ENCODE measurements at places on chromosomes 7 and 10.

GRCh38 chr7:10412422-10413019 is 561.2 kb upstream of the PHF14 start:
- peak; percentile 2 for DNase-seq

DNA sequence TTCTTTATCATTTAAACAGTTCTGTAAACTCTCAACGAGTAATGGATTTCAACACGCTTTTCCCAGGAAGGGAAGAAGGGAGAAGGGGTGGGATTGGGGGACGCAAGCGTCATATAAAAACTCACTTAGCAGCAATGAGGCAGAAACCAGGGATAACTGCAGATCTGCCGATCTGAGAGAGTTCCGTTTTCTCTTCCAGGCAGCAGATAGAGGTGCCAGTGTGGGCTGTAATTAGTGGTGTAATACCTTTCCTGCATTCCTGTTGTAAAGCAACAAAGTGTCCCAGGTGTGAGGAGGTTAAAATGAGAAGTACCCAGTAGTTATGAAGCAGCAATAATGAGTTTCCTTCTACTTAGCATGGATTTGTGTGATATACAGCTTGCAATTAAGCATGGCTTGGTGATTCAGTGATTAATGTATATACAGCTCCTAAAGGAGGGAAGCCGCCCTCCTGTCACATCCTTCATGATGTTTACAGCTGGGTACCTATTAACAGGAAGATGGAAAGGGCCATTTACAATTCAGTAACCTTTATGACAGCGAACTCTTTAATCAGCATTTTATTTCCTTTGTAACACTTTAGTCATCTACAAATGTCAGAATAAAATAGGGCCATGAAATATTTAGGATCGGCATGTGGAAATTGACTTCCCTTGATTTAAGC is 271.9 kb downstream of the LRMDA start:
- DNase-seq = no peak

- no peak for DNase-seq
Observed at GRCh38 chr7:151730591-151730990, 146.3 kb downstream of the PRKAG2 start.

- no peak for DNase-seq
Observed at GRCh38 chr10:58712141-58712540, 199.5 kb downstream of the BICC1 start.

DNA sequence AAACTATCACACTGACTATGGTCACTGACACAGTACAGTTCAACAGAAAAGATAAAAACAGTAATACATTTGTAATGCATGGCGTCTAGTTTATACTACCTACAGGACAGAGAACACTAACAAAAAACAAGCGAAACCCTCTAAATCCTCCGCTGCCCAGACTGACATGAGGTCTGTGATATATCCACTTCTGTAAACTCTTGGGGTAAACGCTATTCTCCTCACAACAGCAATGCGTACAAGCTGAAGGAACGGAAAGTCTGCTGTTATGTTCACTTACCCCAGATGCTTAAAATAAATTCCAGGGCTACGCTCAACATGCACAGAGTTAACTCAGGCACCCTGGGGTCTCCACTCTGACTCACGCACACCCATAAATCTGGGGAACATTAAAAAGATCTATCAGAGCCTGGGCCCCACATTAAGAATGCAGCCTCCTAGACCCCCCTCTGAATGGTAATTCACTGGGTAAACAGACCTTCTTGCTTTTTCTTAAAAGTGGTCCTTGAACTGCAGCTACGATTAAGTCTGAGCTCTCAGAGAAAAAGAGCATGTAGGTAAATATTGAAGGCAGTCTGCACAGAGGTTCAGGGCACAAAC is 105.6 kb downstream of the CTBP2 start:
- no peak for DNase-seq

- no peak for DNase-seq
Observed at GRCh38 chr10:132489704-132490534, 47.7 kb upstream of the INPP5A start.

- DNase-seq = no peak
Observed at GRCh38 chr10:50740293-50740648, 535 bp downstream of the ASAH2B start.

DNA sequence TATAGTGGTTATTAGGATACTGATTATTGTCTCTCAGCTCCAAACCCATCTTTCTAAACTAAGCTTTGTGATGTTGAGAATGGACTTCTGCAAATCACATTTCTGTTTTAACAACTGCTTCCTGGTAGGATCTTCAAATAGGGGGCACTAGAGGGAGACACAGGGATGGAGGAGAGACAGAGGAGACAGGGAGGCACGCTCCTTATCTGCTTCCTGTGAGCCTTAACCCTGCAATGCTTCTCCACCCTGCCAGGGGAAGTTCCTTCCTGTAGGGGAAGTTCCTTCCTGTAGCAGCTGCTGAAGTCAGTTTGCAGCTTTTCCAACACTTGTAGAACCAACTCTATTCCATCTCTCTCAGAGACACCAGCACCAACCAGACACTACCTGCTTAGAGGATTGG is 847.2 kb downstream of the CCSER2 start:
- DNase-seq = no peak

DNA sequence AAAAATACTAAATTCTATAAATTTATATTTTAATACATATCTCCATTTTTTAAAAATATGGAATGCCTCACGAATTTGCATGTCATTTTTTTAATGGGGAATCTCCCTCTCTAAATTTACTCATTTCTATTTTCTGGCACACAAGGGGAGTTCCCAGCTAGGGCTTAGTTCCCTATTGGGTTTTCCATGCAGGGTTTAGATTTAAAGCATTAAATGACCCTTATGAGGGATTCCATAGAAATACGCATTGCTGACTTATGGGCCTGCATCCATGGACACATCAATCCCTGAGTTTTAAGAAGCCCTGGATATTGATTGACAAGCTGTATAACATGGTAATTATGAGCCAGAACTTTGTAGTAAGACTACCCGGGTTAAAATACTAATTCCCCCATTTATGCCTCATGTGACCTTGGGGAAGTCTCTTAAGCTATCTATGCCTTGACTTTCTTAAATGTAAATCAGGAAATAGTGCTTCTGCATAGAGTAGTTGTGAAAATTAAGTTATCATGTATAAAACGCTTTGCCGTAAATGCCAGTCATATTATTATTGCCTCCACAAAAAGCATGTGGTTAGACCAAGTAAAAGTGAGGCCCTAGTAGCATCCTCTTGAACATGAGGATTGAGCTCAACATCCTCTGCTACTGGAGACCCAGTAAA is 78.8 kb upstream of the ANKRD1 start:
- no peak for DNase-seq

GRCh38 chr7:151717415-151717814 is 159.5 kb downstream of the PRKAG2 start:
- no peak for DNase-seq

DNA sequence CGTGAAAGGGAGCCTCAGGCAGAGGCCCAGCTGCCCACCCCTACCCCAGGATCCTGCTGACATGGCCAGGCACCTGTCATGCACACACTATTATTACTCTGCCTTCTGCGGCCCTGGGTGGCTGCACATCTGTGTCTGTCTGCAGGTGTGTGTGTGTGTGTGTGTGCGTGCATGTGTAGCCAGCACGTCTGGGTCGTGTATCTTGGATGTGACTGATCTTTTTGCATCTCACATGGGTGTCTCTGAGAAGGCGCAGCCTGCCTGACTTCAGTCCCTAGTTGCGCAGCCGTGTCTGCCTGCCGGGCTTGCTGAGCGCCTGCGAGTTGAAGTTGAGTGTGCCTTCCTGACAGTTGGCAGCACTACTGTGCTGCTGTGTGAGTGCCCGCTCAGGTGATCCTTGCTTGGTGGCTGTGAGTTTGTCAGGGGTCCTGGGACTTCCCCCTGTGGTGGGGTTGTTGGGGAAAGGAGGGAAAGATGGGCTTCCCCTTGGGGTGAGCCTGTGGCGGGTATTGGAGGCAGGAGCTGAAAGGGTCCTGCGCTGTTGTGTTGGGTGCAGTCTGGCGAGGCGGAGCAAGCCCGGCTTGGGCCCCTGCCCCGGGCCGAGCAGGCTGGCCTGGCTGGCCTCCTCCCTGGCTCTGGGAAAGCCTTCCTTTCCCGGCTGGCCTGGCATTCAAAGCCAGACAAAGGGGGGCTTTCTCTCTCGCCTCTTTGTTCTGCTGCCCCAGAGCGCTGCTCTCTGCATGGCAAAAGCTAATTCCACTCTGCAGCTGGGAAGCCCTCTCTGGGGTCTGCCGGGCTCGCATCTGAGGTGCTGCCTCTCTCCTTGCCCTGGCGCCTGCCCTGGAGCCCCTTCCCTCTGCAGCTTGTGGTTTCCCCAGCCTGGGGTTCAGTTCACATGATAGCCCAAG is 4.9 kb downstream of the TRIM8 start:
- DNase-seq = no peak

DNA sequence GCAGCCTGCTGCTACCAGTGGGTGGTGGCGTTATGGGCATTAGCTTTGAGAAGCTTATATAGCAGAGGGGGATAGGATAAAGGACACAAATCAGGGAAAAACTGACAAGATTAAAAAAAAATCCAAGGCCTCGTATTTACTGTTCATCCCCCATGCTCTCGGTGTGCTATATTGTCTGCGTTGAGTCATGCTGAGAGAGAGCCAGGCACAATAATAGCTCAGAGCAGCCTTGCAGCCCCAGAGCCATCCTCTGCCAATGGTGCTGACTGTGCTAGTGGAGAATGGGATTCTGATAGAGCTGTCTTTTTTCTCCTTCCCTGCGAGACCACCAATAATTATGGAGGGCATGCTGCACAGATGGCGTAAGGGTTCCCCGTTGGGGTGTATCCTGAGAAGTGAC is 51.7 kb upstream of the FZD1 start:
- no peak for DNase-seq

Measured in fibroblast of the conjunctiva (primary cell).